ENCODE measurements at places on chromosomes 1 and 21.

DNA sequence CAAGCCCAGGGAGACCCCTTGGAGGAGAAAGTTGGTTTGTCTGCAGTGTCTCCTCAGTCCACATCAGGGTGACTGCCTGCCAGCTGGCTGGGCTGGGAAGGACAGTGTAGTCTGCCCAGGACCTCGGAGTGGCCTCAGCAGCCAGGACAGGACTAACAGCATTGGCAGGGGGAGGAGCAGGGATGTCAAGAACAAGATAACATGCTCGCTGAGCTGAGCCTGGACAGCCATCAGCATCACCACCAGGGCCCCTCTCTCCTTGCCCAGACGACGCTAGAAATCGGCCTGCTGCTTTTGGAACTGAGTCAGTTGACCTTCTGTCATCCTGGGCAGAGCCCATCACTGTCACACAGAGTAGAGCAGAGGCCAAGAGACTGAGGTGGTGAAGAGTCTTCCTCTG, 83.6 kb upstream of the CNTN2 start:
- DNase-seq = no peak

- no peak for DNase-seq
Observed at GRCh38 chr1:154873321-154873950, 3.4 kb upstream of the KCNN3 start.

GRCh38 chr1:110250749-110251148, 40.6 kb downstream of the KCNC4 start:
- no peak for DNase-seq

- DNase-seq = no peak
Observed at GRCh38 chr1:245887829-245888228, 619.2 kb downstream of the SMYD3 start.

DNA sequence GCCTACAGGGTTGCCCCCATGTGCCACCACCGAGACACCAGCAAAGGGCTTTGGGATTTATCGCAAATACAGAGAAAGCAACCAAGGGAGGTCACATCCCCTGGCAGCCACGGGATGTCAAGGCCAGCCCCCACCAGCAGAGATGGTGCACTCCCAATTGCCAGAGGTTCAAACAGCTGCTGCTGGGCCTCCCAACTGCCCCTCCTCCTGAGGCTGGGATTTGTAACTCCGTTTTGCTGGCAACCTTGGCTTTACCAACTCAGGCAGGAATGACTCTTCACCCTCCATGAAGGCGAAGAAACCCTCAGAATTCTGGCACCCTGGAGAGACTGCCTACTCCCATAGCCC, 11.6 kb downstream of the TMEM53 start:
- no peak for DNase-seq

GRCh38 chr1:44326821-44327465, 28.1 kb downstream of the ERI3 start:
- no peak for DNase-seq

GRCh38 chr1:58543260-58543659, 3.3 kb downstream of the OMA1 start:
- no peak for DNase-seq

GRCh38 chr1:43616383-43616782, 33.6 kb upstream of the KDM4A start:
- DNase-seq = no peak

Measured in stimulated activated CD4-positive, alpha-beta T cell treated with anti-CD3 and anti-CD28 coated beads, Interleukin-1b, Interleukin-23, amount 100 ng/mL, for 1 hour (primary cell).